Bronchial epithelial cell (primary cell): ENCODE measurements at places on chromosomes 3 and 15.

DNA sequence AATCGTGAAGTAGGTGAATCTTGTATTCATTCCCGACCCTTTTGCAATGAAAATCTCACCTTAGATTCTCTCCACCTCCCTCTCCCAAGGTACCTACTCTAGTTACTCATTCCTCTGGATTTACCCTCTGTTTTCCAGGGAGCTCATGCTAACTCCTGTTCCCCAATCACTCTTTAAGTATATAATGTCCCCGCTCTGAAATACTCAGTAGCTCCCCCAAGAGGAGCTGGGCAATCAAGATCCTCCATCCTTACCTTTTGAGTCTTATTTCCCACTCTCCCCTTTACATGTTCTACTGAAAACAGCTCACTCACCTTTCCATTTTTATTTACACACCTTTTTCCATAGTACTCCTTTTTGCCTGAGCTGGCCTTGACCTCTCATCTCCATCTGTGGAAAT is 599.9 kb downstream of the RBMS3 start:
- no peak for DNase-seq

DNA sequence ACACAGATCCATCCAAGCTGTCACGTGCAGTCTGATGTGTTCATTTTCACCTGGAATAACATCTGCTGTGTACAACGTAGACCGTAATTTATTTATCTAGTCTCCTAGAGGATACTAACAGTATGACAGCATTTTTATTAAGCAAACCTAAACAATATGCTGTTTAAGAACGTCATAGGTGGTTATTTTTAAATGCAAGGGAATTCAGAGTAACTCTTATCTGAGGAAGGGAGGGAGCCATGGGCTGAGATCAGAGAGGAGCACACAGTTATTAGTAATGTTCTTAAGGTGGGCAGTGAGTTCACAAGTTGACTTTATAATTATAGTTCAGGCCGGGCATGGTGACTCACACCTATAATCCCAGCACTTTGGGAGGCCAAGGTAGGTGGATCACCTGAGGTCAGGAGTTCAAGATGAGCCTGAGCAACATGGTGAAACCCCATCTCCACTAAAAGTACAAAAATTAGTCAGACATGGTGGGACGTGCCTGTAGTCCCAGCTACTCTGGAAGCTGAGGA is 193.6 kb downstream of the UACA start:
- DNase-seq: peak; percentile 77

DNA sequence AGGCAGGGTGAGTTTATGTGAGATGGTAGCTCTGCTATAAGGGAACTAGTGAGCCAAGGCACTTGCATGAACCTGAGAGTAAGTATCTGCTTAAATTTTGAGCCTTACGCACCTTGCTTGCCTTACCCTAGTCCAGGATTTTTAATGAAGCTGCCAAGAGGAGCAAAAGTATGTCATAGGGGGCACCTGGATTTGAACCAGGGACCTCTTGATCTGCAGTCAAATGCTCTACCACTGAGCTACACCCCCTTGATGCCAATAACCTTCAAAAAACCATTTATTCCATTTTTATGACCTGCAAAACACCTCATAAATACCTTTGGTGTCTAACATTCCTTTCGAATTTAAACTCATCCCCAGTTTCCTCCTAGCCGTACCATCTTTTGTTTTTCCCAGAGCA is 88.3 kb upstream of the ACP3 start:
- DNase-seq: peak; percentile 45

DNA sequence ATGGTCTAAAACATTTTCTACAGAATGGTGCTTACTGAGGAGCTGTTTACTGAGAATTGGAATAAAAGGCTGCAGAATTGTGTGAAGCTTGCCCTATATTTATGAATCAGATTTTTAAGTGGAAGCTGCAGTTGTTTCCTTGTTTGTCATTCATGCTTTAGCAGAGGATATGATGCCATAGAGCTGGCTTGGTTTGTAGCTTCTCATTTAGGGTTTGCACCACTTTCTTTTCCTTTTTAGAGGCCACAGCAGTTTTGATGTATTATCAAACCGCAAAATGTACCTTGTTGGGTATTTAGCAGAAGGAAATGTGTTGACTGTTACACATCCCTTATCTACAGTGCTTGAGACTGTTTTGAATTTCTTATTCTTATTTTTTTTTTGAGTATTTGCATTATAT is 66.2 kb downstream of the RASA2 start:
- no peak for DNase-seq

DNA sequence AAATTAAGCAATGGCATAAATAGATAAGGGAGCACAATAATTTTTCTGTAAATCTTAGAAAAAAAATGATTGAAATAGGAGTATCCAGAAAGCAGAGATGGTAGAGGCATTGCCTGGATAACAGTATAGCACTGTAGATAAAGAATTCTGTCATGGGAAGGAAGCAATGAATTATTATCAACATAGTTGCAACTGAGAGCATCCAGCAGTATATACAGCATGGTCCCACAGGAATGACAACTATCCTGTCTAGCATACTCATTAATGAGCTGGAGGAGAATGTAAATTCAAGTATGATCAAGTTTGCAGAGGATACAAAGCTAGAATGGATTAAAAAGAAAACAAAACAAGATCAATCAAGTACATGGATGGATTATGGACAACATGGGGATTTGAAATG is 90.8 kb downstream of the DPH6 start:
- DNase-seq: no peak
